NCI-H524 treated with DMSO at 0.1 percent for 48 hours (cell line): ENCODE measurements at places on chromosomes 6 and 20.

DNA sequence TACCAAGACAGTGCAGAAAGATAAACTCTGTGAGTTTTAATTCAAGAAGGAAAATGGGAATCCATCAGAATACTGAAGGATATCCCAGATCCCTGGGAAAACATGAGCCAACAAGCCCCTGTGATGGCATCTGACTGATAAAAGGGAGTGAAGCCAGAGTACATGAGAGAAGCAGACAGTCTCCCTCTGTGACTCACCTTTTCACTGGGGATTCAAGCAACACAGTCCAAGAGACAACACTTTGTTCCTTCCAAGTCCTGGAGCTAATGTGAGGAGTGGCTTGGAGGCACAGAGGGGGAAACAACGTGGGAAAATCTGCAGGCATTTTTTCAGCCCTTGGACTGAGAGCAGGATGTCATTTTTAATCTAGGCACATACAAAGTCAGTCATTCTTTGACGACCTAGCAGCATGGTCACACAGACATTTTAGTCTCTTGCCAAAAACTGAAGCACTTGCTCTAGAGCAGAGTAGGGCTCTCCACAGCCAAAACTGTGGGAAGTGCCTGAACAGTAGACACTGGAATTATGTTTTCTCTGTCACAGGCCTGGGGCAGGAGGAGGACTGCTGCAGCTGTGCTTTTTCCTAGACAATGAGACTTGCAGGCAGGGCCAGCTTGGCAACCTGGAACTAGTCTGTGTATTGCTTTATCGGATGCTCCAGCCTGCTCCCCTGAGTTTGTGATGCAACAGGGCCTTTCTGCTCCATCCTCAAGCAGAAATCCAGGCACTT is 465.0 kb upstream of the GJE1 start:
- no peak for DNase-seq

GRCh38 chr20:46368902-46369268 is 37.5 kb downstream of the ELMO2 start:
- no peak for DNase-seq

DNA sequence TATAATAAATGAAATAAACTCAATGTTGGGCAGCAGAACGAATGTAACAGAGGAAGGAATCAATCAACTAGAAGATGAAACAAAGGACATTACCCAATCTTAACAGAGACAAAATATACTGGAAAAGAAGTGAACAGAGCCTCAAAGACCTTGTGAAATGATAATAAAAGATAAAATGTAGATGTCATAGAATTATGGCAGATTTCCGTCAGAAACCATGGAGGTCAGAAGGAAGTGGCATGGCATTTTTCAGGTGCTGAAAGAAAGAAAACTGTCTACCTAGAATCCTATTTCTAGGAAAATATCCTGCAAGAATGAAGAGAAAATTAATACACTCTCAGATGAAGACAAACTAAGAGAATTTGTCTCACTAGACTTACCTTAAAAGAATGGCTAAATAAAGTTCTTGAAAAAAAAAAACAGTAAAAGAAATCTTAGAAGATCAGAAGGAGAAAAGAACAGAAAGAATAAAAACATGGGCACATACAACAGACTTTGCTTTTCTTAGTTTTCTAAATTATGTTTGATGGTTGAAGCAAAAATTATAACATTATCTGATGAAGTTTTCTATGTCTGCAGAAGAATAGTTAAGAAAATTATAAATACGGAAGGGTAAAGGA is 23.4 kb upstream of the ZBTB2 start:
- DNase-seq: no peak

GRCh38 chr6:137240168-137240567 is 21.0 kb upstream of the IFNGR1 start:
- no peak for DNase-seq

DNA sequence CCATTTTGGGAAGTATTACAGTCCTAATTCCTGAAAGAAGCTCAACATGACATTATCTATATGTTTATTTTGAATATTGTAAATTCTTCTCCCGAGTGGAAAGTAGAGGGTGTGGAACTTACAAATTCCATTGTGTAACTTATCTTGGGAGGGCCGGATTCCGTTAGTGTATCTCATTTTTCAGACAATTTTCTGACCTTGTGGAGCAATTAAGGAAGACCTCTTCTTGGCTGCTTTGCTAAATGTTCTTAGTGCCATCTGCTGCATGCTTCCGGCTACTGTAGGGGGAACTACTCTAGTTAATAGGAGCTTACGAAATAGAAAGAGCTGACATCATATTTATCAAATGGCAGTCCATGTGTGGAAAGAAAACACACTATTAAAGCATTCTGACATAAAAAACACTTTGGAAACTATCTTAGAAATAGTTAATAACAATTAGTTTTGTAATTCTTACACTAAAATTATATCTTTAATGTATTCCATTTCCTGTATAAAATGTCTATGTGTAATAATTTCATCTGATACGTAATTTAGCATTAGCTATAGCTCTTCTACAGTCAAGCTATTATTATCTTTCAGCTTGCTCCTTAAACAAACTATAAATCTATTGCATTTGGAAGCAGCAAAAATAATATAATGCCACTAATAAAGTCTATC is 41.5 kb upstream of the KCNQ5 start:
- DNase-seq: peak; percentile 52

DNA sequence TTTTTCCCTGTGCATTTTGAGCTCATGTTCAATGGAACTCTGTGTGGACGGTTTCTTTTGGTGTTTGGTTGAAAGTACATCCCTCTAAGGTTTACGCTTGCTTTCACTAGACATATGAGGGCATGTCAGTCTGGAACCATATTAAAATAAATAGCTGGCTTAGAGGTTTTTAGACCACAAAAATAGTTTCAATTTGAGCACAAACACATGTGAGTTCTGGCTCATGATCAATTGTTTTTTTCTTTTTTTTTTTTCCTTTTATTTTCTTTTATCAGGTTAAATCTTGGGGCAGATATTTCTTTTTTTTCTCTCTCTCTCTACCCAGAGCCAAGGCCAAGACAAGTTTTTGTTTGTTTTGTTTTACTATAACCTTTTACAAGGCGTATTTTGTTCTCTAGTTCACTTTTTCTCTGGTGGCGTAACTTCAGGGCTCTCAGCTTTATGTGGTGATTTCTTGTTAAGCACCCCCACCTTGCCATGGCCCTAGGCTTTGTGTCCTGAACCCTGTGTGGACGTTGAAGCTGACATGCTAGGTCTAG is 92.9 kb downstream of the SHLD1 start:
- DNase-seq: no peak

GRCh38 chr20:19254956-19255355 is 42.5 kb downstream of the SLC24A3 start:
- DNase-seq: no peak

GRCh38 chr6:32962213-32962826 is 6.1 kb upstream of the BRD2 start:
- no peak for DNase-seq

GRCh38 chr20:13717631-13718044 is 67.1 kb downstream of the ESF1 start:
- no peak for DNase-seq

DNA sequence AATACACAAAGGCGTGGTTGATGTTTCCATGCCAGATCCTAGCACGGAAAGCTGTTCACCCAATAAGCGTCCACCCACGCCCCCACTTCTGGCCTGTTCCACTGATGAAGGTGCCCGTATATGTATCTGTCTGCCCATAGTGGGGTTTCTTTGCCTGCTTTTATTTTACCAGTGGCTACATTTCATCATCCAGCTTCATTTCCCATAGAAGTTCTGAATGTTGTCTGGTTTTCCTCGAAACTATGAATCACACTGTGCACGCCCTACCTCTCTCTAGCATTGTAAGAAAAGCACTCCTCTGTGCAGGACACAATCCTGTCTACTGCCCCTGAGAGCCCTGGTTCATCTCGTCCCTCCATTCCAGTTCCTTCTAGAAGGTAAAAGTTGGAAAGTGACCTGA is 8.8 kb upstream of the CD93 start:
- no peak for DNase-seq

GRCh38 chr6:24950218-24950941 is 14.6 kb upstream of the RIPOR2 start:
- DNase-seq: no peak

- peak; percentile 88 for DNase-seq
Observed at GRCh38 chr6:131914967-131915751, 36.0 kb downstream of the CCN2 start.

DNA sequence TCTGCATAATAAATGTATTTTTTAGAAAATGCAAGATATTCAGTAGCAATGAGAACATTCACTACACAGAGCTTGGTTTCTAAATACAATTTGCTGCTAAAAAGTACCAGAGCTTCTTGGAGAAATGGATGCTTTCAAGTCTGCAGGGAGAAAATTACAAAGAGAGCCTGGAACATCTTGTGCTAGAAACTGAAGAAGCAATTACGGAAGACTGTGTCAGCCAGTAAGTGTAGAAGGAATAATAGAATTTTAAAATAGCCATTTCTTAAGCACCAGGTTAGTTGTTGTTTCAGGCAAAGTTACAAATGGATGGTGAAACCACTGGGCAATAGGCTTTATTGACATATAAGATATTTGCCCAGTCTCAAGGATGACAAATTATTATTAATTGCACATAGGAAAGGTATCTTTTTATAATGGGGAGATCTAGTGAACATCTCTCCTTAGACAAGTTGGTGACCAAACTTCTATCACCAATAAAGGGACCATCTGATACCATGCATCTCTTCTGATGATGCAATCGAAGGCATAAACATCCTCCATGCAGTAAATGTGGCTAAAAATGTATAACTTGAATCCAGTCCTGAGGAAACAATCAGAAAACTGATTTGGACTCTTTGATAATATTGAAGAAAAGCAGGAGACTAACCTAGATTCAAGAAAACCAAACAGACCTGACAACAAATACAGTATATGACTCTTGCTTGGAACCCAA is 81.7 kb downstream of the ARHGAP18 start:
- DNase-seq: no peak

GRCh38 chr6:46032110-46032998 is 16.7 kb upstream of the CLIC5 start:
- no peak for DNase-seq

GRCh38 chr20:47438464-47439381 is 63.0 kb upstream of the NCOA3 start:
- DNase-seq: no peak

DNA sequence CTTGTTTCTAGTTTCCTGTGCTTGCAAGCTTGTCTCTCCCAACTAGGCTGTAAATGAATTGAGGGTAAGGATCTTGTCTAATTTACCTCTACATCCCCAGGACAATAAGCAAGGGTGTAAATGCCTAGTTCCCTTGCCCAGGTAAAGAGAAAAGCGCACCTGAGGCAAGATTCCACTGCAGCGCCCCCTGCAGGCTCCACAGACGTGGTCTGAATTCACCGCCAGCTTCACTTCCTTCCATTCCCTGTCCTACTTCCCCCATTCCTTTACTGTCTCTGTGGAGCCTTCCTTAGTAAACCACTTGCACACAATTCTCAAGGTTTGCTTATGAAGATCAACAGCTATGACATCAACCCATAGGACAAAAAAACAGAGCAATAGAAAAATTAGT is 42.3 kb downstream of the ANKEF1 start:
- no peak for DNase-seq

DNA sequence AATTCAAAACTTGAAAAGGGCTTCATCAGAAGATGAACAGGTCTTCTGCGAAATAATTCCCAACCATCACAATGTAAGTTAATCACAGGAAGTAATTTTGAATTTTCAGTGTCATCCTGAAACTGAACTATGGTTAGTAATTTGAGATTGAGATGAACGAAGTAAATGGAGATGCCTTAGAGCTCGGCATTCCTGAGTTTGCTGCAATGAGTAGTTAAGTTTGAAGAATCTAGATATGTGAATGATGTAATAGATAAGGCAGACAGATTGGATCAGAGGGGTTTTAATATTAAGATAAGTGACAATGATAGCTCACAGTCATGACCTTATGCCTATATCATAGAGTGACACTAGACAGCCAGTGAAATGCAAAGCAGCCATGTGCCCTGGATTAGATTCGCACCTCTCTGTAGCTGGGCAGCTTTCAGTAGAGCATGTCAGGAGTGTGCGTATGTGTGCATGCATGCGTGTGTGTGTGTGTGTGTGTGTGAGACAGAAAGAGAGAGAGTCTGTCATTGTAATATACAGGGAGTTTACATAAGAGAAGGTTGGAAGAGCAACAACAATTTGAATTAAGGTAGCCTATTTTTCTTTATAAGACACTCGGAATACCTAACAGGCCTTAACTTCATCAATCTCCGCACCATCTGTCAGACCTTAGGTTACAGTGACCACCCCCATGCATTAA is 233.0 kb downstream of the GMPR start:
- peak; percentile 60 for DNase-seq

DNA sequence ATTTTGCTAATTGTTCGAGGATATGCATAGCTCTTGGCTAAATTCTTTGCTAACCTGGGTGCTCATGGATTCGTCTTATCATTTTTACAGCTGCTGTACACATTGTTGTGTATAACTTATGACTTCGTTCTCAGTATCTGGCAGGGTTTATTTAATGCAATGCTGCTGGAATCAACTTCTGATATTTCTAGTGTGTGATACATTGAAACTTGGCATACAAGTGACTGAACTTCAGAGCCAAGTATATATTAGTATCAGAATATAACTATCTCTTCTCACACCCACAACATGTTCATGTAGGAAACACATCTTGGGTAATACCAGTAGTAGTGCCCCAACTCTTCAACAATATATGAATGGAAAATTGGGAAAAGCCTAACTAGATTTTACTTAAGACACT is 764.2 kb downstream of the TENT5A start:
- DNase-seq: no peak
